ENCODE measurements at places on chromosomes 16 and 17.

DNA sequence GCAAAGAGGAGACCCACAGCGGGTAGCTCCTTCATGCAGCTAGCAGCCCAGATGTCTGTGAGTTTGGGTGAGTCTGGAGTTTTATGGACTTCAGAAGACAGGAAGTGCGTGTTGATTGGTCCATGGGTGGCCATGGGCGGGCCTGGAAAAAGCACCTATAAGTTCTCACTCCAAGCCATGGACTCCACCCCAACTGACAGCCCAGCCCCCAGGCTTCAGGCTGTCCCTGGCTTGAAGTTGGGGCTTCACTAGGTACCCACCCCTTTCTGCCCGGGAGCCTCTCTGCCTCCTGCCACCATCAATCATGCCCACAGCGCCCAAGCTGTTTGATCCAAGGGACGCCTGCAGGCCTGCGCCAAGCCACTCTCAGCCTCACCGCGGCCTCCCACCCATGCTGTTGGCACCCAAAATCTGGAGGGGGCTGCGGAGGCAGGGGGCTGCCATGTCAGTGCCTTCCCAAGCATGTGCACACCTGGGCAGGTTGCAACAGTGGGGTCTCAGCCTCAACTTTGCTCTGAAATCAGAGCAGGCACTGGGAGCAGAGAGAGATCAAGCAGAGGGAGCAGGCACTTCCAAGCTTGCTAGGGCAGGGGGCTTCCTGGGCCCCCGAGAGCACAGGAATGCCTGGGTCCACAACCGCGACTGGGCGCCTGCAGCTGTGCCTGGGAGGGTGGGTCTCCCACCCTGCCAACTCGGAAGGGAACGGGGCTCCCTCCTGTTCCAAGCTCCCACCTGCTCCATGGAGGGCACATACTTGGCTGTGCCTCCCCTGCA, 1503.7 kb downstream of the CDH11 start:
- no peak for DNase-seq

- no peak for DNase-seq
Measured at GRCh38 chr17:33955461-33955860, 299.6 kb upstream of the CCL2 start.

GRCh38 chr16:28188085-28188916, 23.5 kb downstream of the XPO6 start:
- no peak for DNase-seq

DNA sequence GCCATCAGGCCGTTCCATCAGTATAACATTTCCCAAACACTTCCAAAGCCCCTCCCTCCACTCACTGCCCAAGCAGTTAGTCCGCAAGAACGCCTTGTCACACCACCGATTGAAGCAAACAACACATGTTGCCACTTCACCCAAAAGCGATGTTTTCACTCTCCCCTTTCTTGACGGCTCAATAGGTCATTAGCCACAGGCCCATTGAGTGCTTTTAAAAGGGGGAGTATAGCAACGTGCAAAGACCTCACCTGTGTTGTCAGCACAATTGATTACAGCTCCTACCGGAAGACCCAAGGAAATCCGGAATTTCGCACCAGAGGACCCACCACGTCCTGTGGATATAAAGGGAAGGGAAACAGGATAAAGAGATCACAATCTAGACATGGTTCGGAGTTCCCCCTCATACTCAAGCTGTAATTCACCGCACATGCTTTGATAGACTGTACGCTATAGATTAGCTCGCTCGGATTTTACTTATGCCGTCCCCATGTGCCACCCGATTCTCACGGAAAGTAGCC, 690 bp downstream of the RPL23 start:
- DNase-seq, result no peak

GRCh38 chr17:73365906-73366623, 54.3 kb upstream of the CDC42EP4 start:
- DNase-seq, result no peak

DNA sequence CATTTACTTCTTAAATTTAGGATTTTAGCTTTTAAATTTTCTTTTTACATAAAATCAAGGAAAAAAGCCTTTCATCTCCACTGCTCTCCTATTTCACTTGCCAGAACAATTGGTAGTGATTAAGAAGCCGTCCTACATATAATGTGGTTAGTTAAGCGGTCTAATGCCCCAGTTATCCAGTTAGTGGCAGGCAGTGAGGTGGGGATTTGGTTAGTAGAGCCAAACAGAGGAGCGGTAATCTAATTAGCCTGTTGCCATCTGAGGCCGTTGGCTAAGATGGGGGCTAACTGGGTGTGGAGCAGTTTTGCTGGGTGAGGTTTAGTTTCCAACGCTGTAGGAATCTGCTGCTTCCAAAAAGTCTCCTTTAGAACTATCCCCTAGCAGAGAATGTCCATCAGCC, 22.4 kb downstream of the SNX11 start:
- no peak for DNase-seq

DNA sequence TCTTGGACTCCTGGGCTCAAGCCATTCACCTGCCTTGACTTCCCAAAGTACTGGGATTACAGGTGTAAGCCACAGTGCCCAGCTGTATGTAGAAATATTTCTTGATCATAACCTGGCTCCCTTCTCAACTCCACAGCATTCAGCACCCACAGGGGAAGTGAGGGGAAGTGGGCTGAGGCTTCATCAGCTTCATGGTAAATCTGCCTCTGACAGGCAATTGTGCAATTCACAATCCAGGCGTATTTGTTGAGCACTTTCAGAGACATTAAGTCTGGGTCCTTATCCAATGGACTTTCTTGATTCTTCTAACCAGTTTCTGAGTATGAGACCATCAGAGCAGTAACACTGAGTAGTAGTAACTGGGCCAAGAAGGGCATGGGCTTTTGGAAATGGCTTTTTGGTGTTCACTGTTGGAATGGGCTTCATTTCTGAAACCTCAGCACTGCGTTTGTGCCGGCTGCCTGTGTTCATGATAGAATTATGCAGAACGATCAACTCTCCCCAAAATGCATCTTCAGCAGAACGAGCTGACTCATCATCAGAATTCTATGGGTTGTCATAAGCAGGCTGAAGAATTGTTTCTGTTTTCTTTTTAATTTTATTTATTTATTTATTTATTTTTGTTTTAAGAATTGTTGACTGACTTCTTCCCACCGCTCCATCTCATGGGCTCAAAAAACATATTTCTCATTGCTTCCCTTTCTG, 28.9 kb downstream of the FAM20A start:
- no peak for DNase-seq

DNA sequence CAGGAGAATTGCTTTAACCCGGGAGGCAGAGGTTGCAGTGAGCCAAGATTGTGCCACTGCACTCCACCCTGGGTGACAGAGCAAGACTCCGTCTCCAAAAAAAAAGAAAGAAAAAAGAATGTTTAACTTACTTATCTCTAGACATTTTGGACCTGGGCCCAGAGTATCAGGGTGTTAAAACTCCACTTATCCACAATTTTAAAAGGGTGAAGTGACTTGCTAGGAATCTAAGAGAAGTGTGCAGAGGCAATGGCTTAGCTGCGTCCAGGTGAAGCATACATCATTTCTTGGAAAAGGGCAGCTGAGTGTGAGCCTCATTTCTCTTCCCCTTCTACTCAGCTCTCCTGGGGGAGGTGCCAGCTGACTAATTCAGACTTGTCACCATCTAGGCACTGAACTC, 25.1 kb downstream of the ALDH3A2 start:
- no peak for DNase-seq

DNA sequence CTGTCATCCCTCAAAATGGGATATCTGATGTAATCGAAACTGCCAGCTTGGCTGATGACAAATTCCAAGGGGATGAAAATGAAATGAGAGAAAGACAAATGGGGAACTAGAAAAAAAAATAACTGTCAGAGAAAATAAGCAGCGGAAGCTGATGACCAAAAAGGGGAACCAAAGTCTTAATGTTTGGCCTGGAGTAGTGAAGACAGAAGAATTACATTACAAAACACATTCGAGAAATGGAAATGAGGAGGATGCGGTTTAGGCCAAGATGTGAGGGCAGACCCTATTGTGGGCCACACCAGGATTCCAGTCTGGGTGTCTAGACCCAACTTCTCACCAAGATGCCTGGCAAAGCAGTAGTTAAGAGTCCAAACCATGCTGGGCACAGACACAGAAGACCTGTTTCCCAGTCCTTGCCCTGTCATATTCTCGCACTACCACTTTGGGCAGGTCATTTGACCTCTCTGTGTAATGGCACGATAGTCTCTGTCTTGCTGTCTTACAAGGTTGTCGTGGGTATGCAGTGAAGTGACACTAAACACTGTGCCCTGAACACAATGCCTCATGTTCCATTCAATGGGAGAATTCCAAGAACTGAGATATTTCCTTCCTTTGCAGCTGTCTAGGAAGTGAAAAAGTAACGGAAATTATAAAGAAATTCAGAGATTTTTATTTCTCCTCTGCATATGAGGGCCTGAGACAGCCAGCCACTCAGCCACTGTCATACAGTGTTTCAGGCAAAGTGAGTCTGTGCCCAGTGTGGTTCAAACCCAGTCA, 12.3 kb upstream of the CCL2 start:
- DNase-seq, result no peak

DNA sequence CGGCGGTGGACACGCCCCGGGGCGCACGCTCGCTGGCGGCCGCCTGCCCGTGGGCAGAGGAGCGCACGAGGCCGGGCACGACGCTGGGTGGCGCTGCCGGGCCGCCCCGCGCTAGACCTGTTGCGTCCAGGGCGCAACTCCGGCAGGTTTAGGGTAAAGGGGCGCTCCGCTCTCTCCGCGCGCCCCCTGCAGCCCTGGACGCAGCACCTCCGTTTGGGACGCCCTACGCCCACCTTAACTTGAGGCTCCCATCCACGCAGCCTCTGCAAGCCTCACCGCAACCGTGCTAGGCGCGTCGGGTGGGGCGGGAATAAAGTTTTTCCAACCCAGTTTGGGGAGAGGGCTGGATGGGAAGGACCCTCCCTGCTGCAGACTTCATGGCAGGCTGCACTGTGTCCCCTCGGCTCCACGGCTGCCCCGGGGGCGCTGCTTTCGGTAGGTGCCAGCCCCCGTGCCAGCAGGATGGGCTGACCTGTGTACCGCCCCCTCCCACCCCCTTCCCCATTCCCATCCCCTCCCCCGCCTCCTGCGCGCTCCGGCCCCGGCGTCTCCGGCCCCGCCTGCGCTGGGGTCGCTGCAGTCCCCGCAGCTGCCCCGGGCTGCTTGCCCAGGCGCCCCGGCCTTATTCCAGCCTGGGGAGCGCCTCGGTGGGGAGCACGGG, at the start of gene SYT17:
SYT17 (plus strand) TSS at position 531 of the 661 bp plus-strand sequence. CDS start 407 bp downstream, outside the sequence.
- DNase-seq, result no peak

DNA sequence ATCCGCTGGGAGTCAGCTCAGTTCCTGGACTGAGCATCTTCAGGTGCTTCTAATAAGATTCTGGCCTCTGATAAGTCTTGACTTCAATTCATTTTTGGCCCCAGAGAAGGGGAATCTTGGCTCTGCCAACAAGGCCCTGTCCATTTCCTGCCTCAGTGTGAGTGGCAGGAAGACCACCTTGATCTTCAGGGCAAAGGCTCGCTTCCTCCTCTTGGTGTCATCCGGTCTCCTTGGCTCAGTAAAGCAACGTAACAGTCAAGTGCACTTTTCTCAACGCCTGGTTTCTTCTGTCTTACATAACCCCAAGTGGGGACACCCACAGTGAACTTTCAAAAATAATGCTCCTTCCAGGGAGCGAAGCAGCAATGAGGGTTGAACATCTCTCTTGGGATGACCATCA, 169.8 kb downstream of the PRKCB start:
- DNase-seq, result no peak

GRCh38 chr17:83201206-83202001, 122.0 kb downstream of the METRNL start:
- no peak for DNase-seq

GRCh38 chr17:15496735-15497670, 29.6 kb upstream of the CDRT4 start:
- no peak for DNase-seq

DNA sequence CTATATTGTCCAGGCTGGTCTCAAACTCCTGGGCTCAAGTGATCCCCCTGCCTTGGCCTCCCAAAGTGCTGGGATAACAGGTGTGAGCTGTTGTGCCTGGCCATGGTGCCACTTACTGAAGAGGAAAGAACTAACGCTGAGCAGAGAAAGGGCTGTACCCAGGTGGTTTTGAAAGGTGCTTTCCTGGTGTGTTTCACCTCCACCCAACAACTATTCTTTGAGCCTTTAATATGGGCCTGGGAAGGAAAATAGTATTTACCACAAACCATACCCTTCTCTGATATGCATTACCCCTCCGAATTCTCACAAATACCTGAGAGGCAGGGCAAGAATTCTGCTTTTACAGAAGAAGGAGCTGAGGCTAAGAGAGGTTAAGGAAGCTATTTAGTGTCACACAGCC, 24.8 kb downstream of the KPNA2 start:
- DNase-seq, result no peak

GRCh38 chr16:8720080-8720966, 45.9 kb downstream of the ABAT start:
- DNase-seq, result no peak

GRCh38 chr16:68421076-68421475, 27.2 kb downstream of the SMPD3 start:
- DNase-seq, result no peak

DNA sequence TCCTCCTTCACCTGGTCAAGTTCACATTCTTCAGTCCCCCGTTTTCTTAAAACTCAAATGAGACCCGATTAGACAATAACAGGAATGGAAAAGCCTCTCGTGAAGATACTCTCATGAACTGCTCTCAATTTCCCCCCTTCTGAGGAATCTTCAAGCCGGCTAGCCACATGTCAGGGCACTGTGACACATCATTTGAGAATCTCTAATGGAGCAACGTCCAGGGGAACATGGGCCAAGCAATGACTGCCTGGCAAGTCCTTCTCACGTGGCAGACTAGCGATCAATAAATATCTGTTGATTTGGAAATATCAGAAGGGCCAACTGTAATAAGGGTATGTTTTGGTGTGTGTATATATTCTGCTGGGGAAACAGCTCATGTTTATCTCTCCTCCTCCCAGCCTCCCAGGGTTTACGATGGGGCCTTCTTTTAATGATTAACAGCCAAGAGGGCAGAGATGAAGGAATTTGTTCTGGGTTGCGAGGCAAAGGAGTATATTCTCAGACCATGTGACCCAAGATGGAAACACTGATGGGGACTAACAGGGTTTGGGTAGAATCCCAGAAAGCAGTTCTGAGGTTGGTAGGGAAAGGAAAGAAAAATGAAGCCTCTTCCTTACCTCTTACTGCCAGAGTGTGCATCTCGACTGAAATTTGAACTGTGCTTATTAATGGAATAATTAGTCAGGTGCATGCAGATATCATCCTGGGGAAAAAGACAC, 21.4 kb downstream of the TTLL6 start:
- DNase-seq, result no peak

- DNase-seq, result no peak
Measured at GRCh38 chr17:71464751-71465150, 656.1 kb upstream of the SOX9 start.

DNA sequence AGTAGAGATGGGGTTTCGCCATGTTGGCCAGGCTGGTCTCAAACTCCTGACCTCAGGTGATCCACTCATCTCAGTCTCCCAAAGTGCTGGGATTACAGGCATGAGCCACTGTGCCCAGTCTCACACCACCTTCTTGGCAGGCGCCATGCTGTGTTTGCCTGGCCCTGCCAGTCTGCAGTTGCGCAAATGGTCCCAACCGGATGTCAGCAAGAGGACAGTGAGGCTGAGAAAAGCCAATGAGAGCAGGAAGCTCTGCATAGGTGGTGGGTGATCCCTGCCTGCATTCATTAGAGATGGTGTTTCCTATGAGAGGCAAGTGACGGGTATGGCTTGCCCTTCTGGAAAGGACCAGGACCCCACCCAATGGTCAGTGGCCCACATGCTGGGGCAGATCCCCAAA, 59.3 kb downstream of the PECAM1 start:
- no peak for DNase-seq

All from activated CD4-positive, alpha-beta T cell treated with anti-CD3 and anti-CD28 coated beads, Interleukin-2, amount 50 U/mL, for 1 hour (primary cell).